NCI-H1436 treated with DMSO at 0.1 percent for 48 hours (cell line): ENCODE measurements at places on chromosomes 1 and 21.

- no peak for DNase-seq
Observed at GRCh38 chr1:68307378-68307787, 75.1 kb upstream of the WLS start.

- DNase-seq: no peak
Observed at GRCh38 chr1:101154547-101154946, 82.3 kb upstream of the S1PR1 start.

DNA sequence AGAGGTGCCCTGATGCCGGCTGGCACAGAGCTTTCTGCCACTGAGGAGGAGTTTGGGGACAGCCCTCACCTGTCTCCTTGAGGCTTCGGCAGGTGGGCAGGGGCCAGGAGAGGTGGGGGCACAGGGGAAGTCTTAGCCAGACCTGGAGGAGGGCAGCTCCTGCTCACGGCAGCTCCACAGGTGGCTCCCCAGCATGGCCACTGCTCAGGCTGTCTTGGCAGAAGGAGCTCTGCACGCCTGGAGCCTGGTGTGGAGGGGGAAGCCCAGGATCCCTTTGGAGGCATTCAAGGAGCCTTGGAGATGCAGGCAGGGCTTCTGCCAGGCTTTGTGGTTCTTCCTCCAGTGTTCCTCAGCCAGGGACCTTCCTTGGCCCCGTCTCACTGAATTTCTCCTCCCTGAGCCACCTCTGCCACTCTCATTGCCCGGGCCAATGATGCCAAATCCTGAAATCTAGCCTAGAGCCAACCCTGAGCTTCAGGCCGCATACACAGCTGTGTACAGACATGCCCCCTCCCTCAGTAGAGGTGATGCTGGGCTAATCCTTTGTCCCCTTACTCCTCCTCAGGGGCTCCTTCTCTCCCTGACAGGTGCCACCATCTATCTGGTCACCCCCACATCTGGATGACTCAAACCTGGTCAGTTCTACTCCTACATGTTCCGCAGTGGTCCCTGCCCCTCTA, 251.8 kb upstream of the VAMP3 start:
- no peak for DNase-seq

DNA sequence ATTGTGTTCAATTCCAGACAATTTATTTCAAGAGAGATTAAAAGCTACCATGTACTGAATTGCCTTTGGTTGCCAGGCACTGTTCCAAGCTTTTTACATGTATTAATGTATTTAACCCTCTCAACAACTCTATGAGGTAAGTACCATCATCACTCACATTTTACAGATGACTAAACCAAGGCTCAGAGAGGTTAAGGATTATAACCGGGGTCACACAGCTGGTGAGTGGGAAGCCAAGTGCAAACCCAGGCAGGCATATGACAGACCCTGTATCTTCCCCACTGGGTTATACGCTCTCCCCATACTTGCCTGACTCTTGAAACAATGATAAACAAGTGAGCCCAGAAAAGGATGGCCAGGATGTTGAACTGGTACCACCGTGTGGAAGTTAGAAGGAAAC, 16.5 kb downstream of the PLEKHA6 start:
- DNase-seq: no peak

DNA sequence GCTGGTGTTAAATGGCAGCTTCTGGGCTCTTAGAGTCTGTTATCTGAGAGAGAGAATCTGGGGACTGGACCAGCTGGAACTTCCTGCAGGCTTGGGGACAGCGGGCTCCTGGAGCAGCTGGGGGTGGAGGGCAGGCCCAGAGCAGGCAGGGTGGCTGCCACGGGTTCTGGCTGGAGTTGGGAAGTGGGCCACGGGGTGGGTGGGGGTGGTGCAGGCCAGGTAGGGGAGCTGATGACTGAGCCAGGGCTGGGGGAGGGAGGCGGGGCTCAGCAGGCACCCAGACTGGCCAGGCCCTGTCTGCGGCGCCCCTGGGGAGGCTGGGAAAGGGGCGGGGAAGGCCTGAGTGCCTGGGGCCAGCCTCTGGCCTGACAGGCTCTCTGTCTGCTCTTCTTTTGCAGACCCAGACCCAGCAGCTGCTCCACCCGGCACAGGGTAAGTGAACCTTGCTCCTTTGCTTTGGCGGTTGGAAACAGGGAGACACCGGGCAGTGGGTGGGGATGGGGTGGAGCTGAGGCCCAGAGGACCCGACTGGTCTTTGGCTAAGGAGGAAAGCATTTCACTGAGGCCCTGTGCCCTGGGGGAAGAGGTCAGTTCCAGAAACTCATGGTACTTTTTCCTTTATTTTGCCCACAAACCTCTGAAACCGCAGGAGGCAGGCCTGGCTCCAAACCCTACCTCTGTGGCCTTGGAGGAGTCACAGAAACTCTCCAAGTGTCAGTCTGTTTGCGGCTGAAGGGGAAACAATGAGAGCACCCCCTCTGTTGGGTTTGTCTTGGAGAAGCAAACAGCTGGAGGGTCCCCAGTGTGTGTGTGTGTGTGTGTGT, 48.8 kb downstream of the ARHGEF10L start:
- DNase-seq: no peak

GRCh38 chr1:36389261-36389660, 3.5 kb upstream of the STK40 start:
- no peak for DNase-seq

- no peak for DNase-seq
Observed at GRCh38 chr1:93148001-93148400, 32.2 kb downstream of the TMED5 start.

- no peak for DNase-seq
Observed at GRCh38 chr1:203907901-203908300, 46.5 kb downstream of the SNRPE start.

GRCh38 chr1:60809204-60809980, 273.0 kb upstream of the NFIA start:
- DNase-seq: peak; percentile 17
